Tibial nerve (tissue), 4 donors: ENCODE measurements at places on chromosomes 2 and 18. TPM values are rescaled to one million over a fixed set of nuclear protein-coding genes. Genes with fewer than 3 reads are reported as not detected.

- H3K36me3 ChIP-seq = no peaks in the 10 kb centered on the region
- no peak overlapping the region for H3K27ac ChIP-seq
- H3K27me3 ChIP-seq = no peaks in the 10 kb centered on the region
Measured at GRCh38 chr18:61929881-61930640, 37.3 kb upstream of the RNF152 start.

DNA sequence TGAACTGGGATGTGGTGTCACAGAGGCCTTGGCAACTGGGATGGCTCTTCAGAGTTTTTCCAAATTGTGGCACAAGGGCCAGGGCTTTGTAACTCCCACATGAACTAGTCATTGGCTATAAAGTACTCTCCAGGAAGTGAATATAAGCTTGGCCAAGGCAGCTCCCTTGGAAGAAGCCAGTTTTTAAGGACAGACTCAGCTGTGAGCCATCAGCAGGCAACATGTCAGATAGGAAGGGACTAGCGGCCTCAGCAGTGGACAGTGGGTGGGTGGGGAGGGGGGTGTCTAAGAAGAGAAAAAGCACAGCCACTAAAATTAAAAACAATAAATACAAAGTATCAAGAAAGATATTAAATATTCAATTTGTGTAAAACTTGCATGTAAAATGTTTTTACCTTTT lies 691.1 kb upstream of the PIK3C3 start:
- H3K27ac ChIP-seq = no peak overlapping the region
- no peaks in the 10 kb centered on the region for H3K4me1 ChIP-seq
- no peak for DNase-seq
- H3K36me3 ChIP-seq = no peaks in the 10 kb centered on the region
- no peaks in the 10 kb centered on the region for H3K27me3 ChIP-seq

- peak; percentile 57 for DNase-seq
- no peaks in the 10 kb centered on the region for H3K36me3 ChIP-seq
- no peak overlapping the region for H3K4me3 ChIP-seq
- no peaks in the 10 kb centered on the region for H3K4me1 ChIP-seq
Measured at GRCh38 chr2:222982010-222982908, 69.7 kb upstream of the KCNE4 start.

DNA sequence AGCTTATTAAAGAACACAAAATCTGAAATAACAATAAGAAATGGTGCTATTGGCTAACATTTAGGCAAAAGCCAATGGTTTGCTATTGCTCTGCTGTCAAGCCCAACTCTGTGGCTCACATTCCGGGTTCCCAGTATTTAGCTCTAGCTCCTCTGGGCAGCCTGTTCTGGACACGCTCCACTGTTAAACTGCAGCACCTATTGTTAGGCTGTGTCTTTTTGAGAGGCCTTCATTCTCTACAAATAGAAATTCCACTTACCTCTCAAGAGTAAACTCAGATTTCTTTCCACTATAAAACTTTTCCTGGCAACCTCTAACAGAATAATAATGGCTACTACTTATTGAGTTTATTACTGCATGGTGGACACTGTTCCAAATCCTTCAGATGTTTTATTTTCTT lies 3.7 kb upstream of the KLHL14 start:
- H3K27me3 ChIP-seq = peaks cover 17% of the 10 kb centered on the region
- no peaks in the 10 kb centered on the region for H3K36me3 ChIP-seq
- no peak overlapping the region for H3K4me3 ChIP-seq

DNA sequence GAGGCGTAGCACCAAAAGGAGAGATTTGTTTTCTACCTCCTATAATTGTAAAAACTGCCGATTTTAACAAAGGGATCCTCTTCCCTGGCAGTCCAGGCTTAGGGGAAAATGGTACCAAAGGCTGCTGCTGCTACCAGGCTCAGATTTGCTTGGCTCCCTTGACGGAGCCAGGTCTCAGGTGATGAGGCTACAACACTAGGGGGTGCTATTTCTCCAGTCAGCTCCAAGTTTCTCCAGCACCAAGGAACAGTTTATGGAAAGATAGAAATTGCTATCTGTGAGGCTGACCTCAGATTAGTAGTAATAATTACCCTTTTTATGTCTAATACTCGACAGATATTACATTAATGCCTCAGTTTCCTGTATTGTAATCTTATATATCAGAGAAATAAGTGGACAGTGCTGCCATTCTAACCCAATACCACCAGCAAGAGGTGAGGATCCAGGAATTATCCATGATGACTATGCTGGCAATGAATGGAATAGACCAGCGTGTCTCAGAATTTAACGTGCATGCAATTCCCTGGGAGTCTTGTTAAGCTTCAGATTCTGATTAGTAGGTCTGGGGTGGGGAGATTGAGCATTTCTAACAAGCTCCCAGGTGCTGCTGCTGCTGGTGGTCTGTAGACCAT lies 111.3 kb downstream of the ESCO1 start:
- DNase-seq = peak; percentile 18
- no peaks in the 10 kb centered on the region for H3K27me3 ChIP-seq
- no peak overlapping the region for H3K4me3 ChIP-seq
- no peak overlapping the region for H3K27ac ChIP-seq
- no peaks in the 10 kb centered on the region for H3K36me3 ChIP-seq
- no peaks in the 10 kb centered on the region for H3K4me1 ChIP-seq

- no peak overlapping the region for H3K4me3 ChIP-seq
- no peaks in the 10 kb centered on the region for H3K36me3 ChIP-seq
- no peaks in the 10 kb centered on the region for H3K4me1 ChIP-seq
- no peak overlapping the region for H3K27ac ChIP-seq
- no peak for DNase-seq
- H3K27me3 ChIP-seq = no peaks in the 10 kb centered on the region
Measured at GRCh38 chr2:234242459-234242836, 191.9 kb downstream of the SPP2 start.

- H3K36me3 ChIP-seq = no peaks in the 10 kb centered on the region
- no peak for DNase-seq
- no peak overlapping the region for H3K4me3 ChIP-seq
- H3K27me3 ChIP-seq = no peaks in the 10 kb centered on the region
- no peak overlapping the region for H3K27ac ChIP-seq
Measured at GRCh38 chr18:10164271-10165071, 250.7 kb downstream of the VAPA start.

- peak overlapping the region; percentile 31 for H3K27ac ChIP-seq
- DNase-seq = no peak
- H3K27me3 ChIP-seq = no peaks in the 10 kb centered on the region
- H3K4me3 ChIP-seq = no peak overlapping the region
- no peaks in the 10 kb centered on the region for H3K36me3 ChIP-seq
- peaks cover 64% of the 10 kb centered on the region for H3K4me1 ChIP-seq
Measured at GRCh38 chr2:20594048-20594750, 56.7 kb downstream of the HS1BP3 start.

GRCh38 chr2:111623380-111623779 lies 260.6 kb downstream of the ANAPC1 start:
- no peak for DNase-seq
- no peak overlapping the region for H3K27ac ChIP-seq
- no peaks in the 10 kb centered on the region for H3K27me3 ChIP-seq

- H3K36me3 ChIP-seq = peaks cover 16% of the 10 kb centered on the region
- DNase-seq = no peak
- H3K27ac ChIP-seq = no peak overlapping the region
- no peak overlapping the region for H3K4me3 ChIP-seq
Measured at GRCh38 chr2:207930747-207931146, 94.6 kb downstream of the PLEKHM3 start.

DNA sequence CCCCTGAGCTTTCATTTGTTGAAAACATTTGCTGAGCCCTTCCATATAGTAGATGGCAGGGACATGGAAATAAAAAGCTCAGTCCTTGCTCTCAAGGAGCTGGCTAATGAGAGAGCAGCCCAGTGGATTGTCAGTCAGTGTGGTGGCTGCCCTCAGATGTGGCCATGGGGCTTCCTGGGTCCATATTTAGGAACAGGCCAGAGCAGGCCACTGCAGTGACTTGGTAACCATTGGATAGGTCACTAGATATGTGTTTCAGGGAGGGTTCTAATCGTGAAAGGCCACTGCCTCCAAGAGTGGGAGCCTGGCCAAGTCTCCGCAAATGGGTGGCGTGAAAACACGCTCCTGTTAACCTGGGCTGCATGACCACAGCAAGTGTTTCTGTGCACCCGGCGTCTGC lies 37.4 kb downstream of the NPAS2 start:
- H3K27ac ChIP-seq = no peak overlapping the region
- H3K4me3 ChIP-seq = no peak overlapping the region
- H3K4me1 ChIP-seq = no peaks in the 10 kb centered on the region
- no peaks in the 10 kb centered on the region for H3K36me3 ChIP-seq

GRCh38 chr18:36322408-36322728 lies 24.9 kb downstream of the FHOD3 start:
- DNase-seq = no peak
- no peaks in the 10 kb centered on the region for H3K4me1 ChIP-seq
- H3K27ac ChIP-seq = no peak overlapping the region
- no peak overlapping the region for H3K4me3 ChIP-seq
- no peaks in the 10 kb centered on the region for H3K36me3 ChIP-seq

DNA sequence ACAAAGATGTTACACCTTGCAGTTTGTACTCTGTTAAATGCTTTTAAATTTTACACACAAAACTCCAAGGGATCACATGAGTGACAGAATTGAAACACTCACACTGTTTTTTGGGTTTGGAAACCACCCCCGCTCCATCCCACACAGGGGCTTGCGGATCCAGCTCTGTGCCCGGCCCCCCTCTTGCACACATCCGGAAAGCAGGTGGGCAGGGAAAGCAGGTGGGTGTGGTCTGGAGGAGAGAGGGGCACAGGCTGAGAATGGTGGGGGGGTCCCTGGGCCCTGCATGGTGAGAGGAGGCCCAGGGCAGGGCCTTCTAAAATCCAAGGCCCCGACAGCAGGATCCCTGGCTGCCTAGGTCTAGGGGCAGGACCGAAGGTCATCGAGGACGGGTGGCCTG lies 88.5 kb upstream of the HPCAL1 start:
- no peaks in the 10 kb centered on the region for H3K4me1 ChIP-seq
- H3K27ac ChIP-seq = no peak overlapping the region
- H3K4me3 ChIP-seq = no peak overlapping the region
- no peaks in the 10 kb centered on the region for H3K36me3 ChIP-seq
- DNase-seq = no peak
- no peaks in the 10 kb centered on the region for H3K27me3 ChIP-seq

GRCh38 chr2:180647621-180648020 lies 332.8 kb upstream of the UBE2E3 start:
- no peaks in the 10 kb centered on the region for H3K4me1 ChIP-seq
- no peak for DNase-seq
- H3K4me3 ChIP-seq = no peak overlapping the region
- no peaks in the 10 kb centered on the region for H3K27me3 ChIP-seq
- H3K36me3 ChIP-seq = no peaks in the 10 kb centered on the region

GRCh38 chr2:143452817-143453451 lies 323.7 kb downstream of the ARHGAP15 start:
- H3K4me1 ChIP-seq = no peaks in the 10 kb centered on the region
- DNase-seq = no peak
- H3K27ac ChIP-seq = peak overlapping the region; percentile 32
- H3K36me3 ChIP-seq = no peaks in the 10 kb centered on the region
- no peak overlapping the region for H3K4me3 ChIP-seq

DNA sequence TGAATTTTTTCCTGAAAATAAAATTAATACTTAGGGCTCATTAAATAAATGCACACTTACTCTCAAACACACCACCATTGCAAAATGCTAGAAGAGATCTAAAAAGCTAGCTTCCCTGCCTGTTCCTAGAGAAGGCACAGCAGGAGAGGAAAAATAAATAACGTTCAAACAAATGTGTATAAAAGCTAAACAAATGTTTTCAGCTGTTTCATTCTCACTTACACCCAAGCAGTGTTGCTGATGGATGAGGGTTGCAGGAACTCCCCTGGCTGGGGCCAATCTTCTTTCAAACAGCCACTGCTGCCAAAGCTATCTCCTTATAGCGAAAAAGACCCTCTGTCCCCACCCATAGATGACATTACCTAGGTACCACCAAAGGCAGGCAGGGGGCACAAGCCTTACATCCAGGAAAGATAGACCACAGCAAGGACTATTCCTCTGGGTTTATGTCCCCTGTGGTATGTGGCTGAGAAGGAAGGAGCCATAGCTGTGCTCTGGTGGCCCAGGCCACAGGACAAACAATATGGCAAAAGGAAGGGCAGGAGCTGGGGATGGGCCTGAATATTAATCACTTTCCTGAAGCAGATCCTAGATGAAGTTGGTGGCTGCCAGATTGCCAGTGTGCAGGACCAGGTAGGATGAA lies 214.6 kb downstream of the TTC32 start:
- no peak for DNase-seq
- no peak overlapping the region for H3K4me3 ChIP-seq
- no peak overlapping the region for H3K27ac ChIP-seq
- H3K4me1 ChIP-seq = no peaks in the 10 kb centered on the region

DNA sequence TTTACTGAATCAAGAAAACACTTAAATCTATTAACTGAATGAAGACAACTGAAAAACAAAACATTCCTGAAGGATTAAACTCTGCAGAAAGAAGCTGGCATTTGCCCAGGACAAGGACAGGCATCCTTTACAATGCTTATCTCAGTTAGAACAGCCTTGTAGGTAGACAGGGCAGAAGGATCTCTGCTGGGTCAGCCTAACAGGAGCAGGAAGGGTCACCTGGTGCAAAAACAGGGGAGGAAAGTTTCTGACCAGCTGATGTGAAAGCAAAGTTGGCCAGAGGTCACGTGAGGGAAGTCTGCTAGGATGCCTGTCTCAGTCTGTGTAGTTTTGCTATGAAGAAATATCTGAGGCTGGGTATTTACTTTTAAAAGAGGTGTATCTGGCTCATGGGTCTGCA lies 348.6 kb downstream of the ANAPC1 start:
- DNase-seq = no peak
- no peaks in the 10 kb centered on the region for H3K36me3 ChIP-seq
- H3K4me1 ChIP-seq = peaks cover 13% of the 10 kb centered on the region

Gene ABCG5
- total RNA-seq = not detected

Gene TMEM247
- total RNA-seq = not detected

Gene CIB4
- total RNA-seq = not detected

Gene PIEZO2
- 26.4 TPM for total RNA-seq

Gene RAB17
- not detected for total RNA-seq

Gene CPLX4
- total RNA-seq = not detected

Gene MFSD2B
- 1.0 TPM for total RNA-seq

Gene LOXL3
- 16.2 TPM for total RNA-seq

Gene SRD5A2
- not detected for total RNA-seq

Gene SLC19A3
- 20.4 TPM for total RNA-seq

Gene RUFY4
- total RNA-seq = not detected

Gene CD207
- total RNA-seq = not detected

Gene RNF125
- 12.0 TPM for total RNA-seq

Gene RAMP1
- total RNA-seq = 105 TPM

Gene MITD1
- total RNA-seq = 30.3 TPM
